ENCODE measurements at places on chromosomes 12 and 14.
A peak's percentile ranks its signal among the peaks of the same experiment; 100 is the strongest.

GRCh38 chr14:101359221-101360053, 201.9 kb upstream of the DIO3 start:
- no peak for DNase-seq

DNA sequence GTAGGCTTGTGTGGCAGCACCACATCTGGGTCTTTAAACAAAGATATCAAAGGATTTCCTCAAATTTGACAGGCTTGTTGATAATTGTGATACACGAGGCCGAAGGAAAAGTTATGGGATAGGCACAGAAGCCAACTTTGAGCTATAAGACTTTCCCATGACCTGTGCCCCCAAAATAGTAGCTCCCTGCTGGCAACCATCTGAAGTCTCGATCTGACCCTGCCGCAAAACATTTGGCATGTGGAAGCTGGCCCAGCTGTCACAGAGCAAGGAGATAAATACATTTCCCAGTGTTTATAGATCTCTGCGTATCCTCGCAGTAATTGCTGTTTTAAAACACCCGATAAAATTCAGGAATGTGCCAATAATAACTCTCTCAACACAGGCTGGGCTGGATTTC, 26.4 kb upstream of the RGS6 start:
- no peak for DNase-seq

DNA sequence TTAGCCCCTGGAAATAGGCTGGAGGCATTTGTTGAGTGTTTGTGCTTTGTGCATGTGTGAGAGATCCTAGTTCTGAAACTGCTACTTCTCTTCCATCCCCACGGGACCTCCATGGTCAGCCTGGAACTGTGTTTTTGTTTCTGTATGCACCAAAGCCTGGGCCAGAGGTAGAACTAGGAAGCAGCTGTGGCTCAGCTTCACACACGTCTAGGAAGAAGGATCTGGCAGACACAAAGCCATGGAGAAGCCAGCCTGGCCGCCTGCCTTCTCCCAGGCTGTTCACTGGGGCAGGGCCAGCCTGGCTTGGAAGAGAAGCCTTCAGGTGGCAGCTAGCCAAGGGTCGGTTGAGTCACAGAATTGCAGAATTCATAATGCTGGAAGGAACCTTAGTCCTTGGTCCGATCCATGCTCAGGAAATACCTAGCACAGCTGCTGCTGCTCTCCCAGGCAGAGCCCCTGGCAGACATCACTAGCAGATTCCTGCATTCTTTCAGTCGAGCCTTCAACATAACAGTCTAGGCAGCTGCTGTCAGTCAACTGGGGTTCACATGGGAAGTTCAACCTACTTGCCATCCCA, 27.0 kb downstream of the RIN3 start:
- DNase-seq: peak; percentile 79

DNA sequence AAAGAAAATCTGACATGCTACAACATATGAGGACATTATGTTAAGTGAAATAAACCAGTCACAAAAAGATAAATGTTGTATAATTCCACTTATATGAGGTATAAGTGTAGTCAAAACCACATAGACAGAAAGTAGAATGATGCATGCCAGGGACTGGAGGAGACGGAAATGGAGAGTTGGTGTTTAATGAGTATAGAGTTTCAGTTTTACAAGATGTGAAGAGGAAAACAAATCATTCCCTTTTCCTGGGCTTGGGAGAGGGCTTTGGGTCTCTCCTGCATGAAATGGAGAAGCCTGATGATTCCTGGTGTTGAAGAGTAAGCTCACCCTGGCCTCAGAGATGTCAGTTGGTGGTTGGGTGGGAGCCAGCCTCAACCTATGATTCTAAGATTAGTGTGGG, 158.4 kb upstream of the PLXNC1 start:
- DNase-seq: no peak

GRCh38 chr12:95733141-95733825, 57.3 kb downstream of the NTN4 start:
- no peak for DNase-seq

DNA sequence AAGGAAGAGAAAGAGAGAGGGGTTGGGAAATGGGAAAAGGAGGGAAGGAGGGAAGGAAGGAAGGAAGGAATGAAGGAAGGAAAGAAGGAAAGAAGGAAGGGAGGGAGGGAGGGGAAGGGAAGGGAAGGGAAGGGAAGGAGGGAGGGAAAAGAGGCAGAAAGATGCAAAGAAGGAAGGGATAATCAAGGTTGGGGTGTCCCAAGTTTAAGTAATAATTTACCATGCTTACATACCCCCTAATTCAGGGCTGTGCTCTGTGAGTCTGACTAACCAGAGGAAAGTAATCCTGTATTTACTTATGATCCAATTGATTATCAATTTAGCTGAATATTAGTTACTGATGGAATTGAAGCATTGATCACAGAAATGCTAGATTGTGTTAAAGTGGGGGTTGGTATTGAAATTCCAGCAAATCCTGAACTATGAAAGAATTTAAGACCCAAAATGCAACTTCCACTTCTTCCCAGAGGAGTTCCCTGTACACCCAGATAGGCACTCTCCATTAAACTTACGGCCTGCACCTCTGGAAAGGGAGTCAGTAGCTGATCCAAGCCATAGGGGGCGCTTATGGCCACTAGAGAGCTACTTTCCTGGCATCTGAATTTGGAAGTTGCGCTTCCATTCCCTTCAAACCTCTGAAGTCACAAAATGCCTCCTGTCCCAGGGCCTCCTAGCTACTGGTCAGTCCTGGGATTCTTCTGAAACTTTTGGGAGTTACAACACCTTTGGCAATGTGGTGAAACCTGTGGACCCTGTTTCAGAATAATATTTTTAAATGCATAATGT, 162.7 kb upstream of the PWP1 start:
- no peak for DNase-seq

DNA sequence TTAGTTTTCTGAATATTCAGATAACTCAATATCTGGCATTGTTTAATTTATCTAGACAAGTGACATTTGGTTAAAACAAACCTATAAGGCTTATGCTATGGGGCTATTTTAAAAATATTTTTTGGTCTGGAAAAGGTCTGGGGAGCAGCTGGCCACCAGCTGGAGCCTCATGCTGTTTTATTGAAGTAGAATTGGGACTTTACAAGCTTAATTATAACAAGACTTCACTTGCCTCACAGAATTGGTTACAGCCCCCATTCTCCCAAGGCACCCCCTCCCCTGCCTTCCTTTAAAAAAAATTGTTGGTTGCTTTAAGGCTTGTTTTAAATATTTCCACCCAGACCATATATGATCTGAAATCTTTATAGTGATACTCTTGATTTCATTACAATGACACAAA, 453.9 kb downstream of the ADAMTS20 start:
- no peak for DNase-seq

- no peak for DNase-seq
Observed at GRCh38 chr12:26011099-26011498, 52.6 kb downstream of the RASSF8 start.

- no peak for DNase-seq
Observed at GRCh38 chr14:96997996-96998395, 200.8 kb downstream of the VRK1 start.

DNA sequence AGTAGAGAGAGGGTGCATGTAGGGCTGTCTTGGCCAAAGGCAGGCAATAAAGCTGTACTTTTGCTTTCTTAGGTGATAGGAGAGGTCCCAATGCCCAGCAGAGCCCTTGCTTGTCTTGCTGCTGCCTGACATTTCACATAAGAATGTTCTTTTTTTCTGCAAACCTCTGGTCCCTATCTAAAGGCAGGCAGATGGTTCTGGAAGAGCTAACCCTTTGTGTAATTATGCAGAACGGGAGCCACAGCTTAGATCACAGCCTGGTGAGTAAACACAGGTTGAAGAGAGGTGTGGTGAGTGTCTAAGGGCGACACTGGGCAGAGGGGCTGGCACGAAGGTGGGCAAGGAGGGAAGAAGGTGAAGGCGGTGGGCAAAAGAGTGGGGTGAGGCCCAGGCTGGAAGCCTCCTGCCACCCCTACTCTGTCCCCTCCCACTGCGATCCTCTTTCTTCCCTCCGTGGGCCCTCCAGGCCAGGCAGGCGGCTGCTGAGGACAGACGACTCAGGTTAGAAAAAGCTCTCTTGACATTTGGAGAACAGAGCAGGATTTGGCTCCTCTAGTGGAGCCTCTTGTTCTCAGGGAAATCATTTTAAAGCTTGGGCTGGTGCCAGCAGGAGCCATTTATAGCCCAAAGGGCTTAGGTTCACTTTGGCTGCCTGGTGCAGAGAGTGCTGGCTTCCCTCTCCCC, 42.8 kb downstream of the PRMT8 start:
- no peak for DNase-seq

GRCh38 chr12:41287500-41288141, 99.5 kb downstream of the PDZRN4 start:
- no peak for DNase-seq

DNA sequence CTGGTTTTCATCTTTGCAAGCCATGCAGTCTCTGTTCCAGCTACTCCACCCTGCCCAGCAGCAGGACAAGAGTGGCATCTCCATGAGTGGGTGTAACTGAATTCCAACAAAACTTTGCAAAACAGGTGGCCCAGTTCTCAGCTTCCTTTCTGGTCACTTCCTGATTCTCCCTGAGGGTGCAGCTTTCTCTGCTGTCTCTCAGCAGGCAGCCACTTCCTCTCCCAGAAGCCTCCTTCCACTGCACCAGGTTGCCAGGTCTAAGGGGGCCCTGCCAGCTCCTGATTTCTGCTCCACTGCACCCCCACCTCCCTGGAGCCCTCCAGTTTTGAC, 341.0 kb upstream of the FKBP4 start:
- no peak for DNase-seq

- DNase-seq: no peak
Observed at GRCh38 chr12:9381619-9382018, 173.4 kb upstream of the PZP start.

GRCh38 chr14:75123991-75124390, 2.9 kb downstream of the NEK9 start:
- DNase-seq: peak; percentile 93

DNA sequence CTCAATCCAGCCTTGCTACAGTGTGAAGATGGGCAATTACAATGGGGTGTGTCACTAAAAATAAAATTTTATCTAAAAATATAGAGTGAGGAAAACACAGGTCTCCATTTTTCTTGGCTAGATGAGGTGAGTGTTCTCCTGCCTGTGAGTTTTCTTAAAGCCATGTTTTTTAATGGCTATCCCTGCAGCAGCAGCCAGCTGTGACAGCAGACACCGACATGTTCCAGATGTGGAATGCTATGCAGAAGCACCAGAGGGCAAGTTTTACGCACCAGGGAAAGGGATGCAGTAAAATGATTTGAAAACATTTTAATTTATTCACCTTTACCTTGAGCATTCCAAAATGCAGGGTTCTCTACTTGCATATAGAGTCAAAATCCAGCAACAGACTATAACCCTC, 577.0 kb upstream of the STXBP6 start:
- no peak for DNase-seq

- no peak for DNase-seq
Observed at GRCh38 chr12:127455347-127456265, 811.4 kb upstream of the TMEM132C start.

DNA sequence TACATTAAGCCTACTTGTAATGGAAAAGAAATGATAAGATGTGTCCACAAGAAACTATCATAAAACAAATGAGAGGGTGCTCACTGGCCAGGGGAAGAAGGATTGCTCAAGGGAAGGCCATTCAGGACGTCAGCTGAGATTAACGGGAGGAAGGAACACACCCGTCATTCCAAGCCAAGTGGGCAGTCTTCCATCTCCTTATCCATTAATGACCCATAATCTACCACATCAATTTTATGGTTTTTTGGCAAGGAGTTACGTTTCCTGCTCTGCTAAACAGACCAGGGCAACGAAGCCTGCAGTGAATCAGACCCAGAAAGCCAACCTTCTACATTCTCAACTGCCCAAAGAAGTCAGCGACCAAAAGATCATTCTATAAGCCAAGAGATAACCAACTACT, 25.1 kb downstream of the PRKAB1 start:
- DNase-seq: no peak

- DNase-seq: no peak
Observed at GRCh38 chr12:113569806-113570205, 98.1 kb upstream of the LHX5 start.

DNA sequence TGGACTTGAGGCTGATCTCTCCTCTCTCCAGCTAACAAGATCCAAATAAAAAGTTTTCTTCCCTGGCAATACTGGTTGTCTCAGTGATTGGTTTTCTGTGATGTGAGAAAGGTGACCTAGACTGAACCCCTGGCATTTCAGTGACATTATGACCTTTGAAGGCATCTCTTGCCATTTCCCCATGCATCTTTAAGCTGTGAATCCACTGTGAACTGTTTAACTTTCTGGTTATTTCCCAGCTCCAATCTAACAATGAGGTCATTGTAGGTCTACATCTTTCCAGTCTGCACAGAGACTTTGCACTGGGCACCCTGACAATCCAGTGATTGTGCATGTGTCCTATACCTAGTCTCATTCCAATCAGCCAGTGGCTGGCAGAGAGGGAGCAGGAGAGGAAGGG, 155.9 kb upstream of the NUDT4 start:
- DNase-seq: no peak

- no peak for DNase-seq
Observed at GRCh38 chr14:102949801-102950451, 27.5 kb downstream of the AMN start.

GRCh38 chr12:122793685-122794106, 19.3 kb downstream of the CCDC62 start:
- no peak for DNase-seq

GRCh38 chr12:121918679-121919038, 267 bp downstream of the CFAP251 start:
- no peak for DNase-seq

- DNase-seq: no peak
Observed at GRCh38 chr14:51157012-51157411, 62.1 kb upstream of the TRIM9 start.

DNA sequence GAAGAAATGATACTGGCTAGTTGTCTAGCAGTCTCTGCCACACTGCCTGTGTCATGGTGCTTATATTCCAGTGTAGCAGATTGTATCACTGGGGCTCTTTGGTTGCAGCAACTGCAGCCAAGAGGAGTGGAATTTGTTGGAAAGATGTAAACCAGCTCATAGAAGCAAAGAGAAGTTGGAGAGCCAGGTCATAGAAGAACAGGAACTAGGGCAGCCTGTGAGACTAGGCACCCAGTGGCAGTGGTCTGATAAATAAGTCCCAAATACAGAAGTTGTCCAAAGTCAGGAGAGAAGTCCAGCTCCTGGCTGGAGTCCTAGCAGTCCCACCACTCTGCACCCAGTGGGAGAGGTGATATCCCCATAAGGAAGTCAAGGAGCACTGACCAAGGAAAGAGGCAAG, 172.5 kb upstream of the ARID2 start:
- no peak for DNase-seq
